GM13977 (cell line): ENCODE measurements at places on chromosomes 5 and 9.

- no peak for DNase-seq
These were observed 441.8 kb upstream of the SGCD start for GRCh38 chr5:155885199-155885598.

DNA sequence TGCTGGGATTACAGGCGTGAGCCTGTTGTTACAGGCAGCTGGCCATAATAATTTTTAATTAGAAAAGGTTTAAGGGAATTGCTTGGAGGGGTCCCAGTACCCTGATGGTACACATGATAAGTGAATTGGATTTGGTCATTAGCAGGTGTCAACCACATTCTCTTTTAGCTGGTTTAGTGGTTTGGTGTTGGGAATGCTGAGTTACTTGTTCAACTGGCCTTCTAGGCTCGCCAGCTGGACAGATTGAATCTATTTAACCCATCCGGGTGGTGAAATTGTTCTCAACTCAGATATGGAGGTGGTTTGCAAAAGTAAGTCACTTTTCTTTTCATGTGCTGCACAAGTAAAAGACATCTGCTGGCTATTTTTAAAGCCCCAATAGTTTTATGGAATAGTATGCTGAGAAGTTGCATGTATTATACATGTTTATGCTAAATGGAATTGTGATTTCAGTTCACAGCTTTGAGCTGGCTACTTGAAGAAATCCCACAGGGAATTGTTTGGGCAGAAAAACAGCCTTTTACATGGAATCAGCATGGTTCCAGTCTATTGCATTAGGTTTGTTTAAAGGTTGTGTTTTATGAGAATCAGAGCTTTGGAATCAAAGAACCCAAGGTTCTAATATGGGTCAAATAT lies 149.8 kb upstream of the SLC28A3 start:
- DNase-seq = no peak

GRCh38 chr9:132074736-132075135 lies 4.9 kb downstream of the MED27 start:
- no peak for DNase-seq

DNA sequence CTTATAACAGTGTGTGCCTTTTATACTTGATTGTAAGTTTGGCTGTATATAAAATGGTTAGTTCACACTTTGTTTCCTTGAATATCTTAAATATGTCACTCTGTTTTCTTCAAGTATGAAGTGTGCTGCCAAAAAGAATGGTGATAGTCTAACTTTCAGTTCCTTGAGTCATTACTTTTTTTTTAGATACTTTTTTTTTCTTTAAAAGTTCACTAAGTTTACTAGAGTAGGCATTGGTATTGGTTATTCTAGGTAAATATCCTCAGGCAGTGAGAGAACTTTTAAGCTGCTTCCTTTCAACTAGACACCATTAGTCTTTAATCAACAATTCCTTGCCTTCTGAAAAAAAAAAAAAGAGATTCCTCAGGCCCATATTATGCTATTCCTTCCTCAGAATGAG lies 41.9 kb downstream of the SPEF2 start:
- no peak for DNase-seq

DNA sequence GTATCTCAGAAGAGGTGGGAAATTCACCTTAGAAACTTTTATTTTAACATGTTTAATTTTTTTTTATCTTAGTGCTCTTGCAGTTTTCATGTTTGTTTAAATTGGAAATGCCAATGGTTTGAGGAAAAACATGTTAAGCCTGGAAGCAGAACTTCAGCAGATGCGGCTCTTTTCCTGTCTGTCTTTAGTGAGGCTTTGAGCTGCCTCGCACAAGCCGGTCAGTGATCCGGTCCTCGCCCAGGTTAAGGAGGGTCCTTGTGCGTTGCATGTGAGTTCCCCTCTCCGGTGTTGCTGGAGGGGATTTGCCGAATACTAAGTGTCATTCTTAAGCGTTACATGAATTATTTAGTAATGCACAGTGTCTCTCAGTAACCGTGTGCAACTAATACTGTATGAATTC lies 9.4 kb upstream of the PLEKHG4B start:
- DNase-seq = no peak

GRCh38 chr9:5869315-5870019 lies 21.2 kb upstream of the MLANA start:
- peak; percentile 37 for DNase-seq

DNA sequence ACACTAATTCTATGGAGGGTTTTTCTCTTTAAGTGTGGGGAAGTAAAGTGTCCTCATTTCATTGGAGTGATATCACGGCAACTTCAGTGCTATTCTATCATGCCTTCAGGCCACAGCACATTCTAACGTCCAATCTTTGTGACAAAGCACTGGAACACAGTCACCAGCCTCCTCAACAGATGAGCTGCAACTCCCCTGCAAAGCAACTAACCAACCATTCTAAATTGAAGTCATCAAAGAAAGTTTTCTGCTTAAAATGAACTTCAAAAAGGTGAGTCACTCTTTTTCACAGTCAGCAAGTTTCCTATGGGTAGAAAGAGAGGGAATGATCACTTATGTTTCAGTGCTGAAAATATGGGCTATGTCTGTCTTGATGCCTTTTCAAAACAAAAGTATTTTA lies 190.8 kb downstream of the ELAVL2 start:
- DNase-seq = no peak

DNA sequence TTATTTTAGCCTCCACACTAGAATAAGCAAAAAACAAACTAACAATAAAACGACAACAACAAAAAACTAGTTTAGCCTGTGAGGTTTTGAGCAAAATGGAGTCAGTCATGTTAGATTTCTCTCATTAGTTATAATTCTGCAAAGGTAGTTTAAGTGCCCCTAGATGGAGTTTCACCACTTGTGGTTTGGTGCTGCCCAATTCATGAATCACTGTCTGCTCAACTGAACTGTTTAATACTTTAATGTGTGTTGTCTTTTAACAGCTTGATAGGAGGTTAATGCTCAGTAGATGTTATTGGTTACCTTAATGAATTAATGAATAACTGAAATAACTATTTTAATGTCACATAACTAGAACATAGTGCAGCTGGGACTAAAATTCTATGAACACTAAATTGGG lies 3.5 kb upstream of the PLAA start:
- no peak for DNase-seq

- DNase-seq = no peak
These were observed 86.9 kb downstream of the BASP1 start for GRCh38 chr5:17304282-17304681.

DNA sequence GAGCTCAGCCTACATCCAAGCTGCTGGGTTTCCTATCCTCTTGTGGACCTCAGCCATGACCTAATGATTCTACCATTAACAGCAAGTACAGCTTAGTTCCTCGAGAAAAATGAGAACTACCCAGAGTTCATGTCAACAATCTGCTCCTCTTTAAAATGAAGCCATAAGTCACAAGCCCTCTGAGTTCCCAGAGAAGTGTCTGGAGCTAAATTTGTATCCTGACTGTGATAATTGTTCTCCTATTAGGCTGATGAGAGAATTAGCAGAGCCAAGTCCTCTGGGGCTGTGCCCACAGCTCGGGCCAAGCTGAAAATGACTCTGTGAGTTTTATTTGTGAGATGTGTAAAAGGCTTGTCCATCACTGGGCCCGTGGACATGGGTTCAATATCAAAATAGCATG lies 145.1 kb upstream of the SMIM23 start:
- no peak for DNase-seq

DNA sequence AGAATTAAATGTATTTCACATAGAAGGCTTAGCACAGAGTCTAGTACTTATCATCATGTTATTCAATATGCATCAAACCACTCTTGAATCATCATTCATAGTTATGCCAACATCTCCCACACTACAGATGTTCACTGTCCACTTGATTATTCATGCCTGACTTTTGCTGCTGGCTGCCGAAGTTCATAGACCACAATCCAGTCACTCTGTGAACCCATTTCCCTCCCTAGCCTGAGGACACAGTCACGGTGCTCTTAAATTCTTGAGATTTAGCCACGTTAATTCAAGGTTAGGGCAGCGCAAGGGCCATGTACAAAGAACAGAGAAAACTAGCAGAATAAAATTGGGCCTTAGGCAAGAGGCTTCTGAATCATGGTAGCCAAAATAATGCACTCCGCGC lies 32.4 kb downstream of the ABCA1 start:
- DNase-seq = no peak

DNA sequence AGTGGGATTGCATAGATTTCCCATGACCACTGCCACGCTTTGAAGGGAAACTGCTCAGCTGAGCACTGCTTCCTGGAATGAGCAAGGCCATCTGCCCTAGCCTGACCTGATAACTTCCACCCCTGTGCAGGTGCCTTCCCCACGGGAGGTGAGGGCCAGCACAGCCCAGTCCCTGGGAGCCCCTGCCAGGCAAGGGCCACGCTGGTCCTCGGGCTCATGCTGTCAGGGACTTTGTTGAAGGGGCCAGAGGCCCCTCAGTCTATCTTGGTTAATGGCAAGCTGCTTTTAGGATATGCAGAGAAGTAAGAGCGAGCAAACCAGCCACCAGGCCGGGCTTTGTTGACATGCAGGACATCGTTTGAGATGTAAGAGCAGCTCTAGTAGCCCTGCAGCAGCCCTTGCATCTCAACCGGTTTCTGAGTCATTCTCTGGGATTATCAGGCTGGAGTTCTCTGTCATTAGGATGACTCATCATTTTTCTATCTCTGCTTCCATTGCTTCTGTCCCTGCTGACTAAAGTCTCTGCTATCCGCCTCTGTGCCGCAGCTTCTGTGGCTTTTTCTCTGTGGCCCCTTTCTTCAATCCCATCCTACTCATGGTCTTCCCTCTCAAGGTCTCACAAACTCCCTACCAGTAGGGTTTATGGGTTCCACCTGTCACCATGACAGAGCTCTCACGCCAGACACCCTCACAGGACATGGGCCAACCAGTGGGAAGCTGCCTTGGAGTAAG lies 30.6 kb upstream of the IQGAP2 start:
- DNase-seq = no peak

GRCh38 chr9:137965177-137965795 lies 87.7 kb downstream of the CACNA1B start:
- no peak for DNase-seq

GRCh38 chr9:98373609-98374008 lies 118.2 kb upstream of the TBC1D2 start:
- no peak for DNase-seq

GRCh38 chr9:12965303-12965702 lies 190.5 kb downstream of the LURAP1L start:
- DNase-seq = no peak

- DNase-seq = no peak
These were observed 188.1 kb downstream of the RFX3 start for GRCh38 chr9:3337515-3338225.

DNA sequence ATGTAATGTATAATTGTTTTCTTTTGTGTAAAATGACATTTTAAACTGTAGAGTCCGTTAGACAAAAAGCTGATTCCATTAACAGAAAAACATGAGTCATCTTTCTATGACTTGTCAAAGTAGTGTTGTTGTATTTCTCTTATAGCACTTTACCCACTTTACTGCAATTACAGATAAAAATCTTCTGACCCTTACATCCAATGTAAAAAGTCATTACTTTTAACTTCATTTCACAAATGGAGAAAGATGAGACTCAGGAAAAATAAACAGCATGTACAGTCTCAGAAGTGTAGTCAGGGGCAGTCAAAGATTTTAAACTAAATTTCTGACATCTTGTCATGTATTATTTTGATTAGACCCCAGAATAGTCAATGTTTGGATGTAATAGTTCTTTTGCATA lies 146.6 kb downstream of the CTNND2 start:
- no peak for DNase-seq

GRCh38 chr5:168176941-168177340 lies 114.5 kb upstream of the WWC1 start:
- no peak for DNase-seq

DNA sequence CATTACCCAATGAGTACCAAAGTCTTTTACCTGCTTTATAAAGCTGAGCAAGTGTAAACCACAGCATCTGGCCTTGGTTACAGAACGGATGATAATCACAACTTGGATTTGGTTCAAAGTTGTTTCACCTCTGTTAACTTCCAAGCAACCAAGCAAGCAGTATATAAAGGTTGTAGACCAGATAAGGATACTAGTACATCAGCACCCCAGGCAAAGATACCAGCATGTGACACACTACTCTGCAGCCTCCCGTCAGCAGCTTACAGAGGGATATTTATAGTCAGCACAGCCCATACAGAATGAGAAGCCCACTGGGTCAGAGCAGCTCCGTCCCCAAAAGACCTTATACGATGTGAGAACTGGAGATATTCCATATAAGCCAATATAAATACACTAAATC lies 193.3 kb downstream of the SMARCA2 start:
- DNase-seq = no peak

GRCh38 chr5:148202531-148203203 lies at the start of gene SPINK6:
TSS of gene SPINK6 (plus strand) at chr5:148203042. CDS start at chr5:148203097, 55 bp downstream.
- DNase-seq = no peak

DNA sequence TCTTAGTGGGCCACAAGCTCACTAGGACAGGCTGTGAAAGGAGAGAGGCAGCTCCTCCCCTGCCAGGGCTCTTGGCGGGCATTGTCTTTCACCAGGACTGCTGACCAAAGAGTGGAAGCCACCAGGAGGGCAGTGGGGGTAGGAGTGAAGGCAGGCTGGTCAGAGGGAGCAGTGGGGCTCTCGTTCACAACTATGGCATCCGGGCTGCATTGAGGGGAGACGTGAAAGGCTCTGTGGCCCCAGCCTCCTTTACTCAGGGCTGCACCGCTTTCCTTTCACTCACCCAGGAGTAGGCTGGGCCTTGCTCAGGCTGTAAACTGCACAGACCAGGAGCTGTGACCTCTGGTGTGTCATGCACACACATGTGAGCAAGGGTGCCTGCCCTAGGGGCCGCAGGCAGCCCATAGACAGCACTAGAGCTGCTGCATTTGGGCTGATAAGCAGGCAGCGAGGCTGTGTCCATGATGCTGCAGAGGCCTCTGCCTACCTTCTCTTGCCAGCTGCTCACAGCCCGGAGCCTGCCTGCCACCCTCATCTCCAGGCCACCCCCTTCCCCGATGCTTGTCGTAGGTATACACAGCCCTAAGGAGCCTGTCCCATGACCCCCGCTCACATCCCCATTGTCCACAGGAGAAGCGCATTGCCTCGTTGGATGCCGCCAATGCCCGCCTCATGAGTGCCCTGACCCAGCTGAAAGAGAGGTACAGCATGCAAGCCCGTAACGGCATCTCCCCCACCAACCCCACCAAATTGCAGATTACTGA lies 130.4 kb downstream of the DAB2IP start:
- no peak for DNase-seq

DNA sequence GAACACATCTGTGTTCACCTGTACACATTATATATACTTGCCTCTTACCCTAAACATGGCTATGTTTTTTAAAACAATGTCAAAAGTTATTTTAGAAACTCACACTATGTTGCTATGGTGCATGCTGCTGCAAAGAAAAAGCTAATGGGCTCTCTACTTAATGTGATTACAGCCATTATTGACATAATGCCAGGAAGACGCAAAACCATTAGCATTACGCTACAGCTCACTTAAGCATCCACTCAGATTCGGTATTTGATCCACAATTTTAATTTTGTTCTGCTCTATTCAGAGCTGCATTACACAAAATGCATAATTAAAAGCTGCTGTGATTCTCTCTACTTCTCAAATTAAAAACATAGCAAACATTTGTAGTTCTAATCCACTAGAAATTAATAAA lies 395.2 kb downstream of the BNC2 start:
- no peak for DNase-seq
